ENCODE measurements at places on chromosomes 11 and 22. TPM values are rescaled to one million over a fixed set of nuclear protein-coding genes. Genes with fewer than 3 reads are reported as not detected.

HBG2 gene
- total RNA-seq: not detected

DRD2 gene
- total RNA-seq: not detected

KDM4E gene
- not detected for total RNA-seq

TMPRSS5 gene
- 1.6 TPM for total RNA-seq

CALCA gene
- total RNA-seq: not detected

PAX6 gene
- not detected for total RNA-seq

FGF4 gene
- total RNA-seq: not detected

DBX1 gene
- not detected for total RNA-seq

PPP1R14B gene
- total RNA-seq: 238 TPM

CCDC73 gene
- total RNA-seq: not detected

NCR3LG1 gene
- total RNA-seq: 8.6 TPM

ACCS gene
- 18.1 TPM for total RNA-seq

LRP4 gene
- 0.15 TPM for total RNA-seq

INPP5J gene
- total RNA-seq: not detected

PARVA gene
- total RNA-seq: not detected

TUBA8 gene
- total RNA-seq: 1.1 TPM

TCN2 gene
- 0.23 TPM for total RNA-seq

CEP126 gene
- 1.2 TPM for total RNA-seq

Data from activated T-helper 1 cell treated with anti-CD3 and anti-CD28 coated beads, Interleukin-12 subunit alpha, Interleukin-12 subunit beta, Interleukin-2, Interleukin-4 antibody, amounts not matched to agents 30 ng/mL and 10 ng/mL and 1 ng/mL, durations not matched to agents 14 hours and 24 hours and 36 hours (primary cell).